ENCODE measurements at places on chromosomes 2 and 18.

GRCh38 chr18:8765783-8766463, 60.6 kb downstream of the MTCL1 start:
- no peak for DNase-seq

GRCh38 chr2:163601377-163601776, 134.4 kb downstream of the FIGN start:
- DNase-seq: no peak

GRCh38 chr2:178845566-178846457, 38.6 kb upstream of the TTN start:
- no peak for DNase-seq

DNA sequence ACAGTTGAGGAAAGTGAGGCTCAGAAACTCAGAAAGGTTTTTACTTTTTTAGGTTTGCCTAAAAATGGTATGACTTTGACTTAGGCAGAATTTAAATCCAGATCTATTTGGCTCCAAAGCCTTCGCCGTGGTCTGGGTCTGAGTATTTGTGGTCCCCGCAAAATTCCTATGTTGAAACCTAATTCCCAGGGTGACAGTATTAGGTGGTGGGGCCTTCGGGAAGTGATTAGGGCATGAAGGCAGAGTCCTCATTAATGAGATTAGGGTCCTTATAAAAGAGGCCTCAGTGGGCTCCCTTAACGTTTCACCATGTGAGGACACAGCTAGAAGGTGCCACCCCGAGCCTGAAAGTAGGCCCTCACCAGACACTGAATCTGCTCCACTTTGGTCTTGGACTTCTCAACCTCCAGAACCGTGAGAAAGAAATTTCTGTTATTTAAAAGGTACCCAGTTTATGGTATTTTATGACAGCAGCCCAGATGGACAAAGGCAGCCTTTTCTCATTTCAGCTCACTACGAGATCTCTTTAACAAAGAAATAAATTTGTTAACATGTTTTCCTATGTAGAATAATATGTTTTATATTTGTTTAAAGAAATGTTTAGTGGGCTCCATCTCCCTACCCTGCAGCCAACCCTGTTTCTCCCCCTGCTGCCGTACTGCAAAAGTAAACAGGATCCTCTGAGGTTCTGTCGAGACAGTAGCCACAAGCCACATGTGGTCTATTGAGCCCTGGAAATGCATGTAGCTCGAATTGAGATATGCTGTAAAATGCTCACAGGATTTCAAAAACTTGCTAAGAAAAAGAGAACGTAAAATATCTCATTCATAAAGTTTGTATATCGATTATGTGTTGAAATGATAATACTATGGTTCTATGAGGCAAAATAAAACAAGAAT, 80.6 kb downstream of the MOGAT1 start:
- DNase-seq: no peak

GRCh38 chr18:3595369-3596273, 145.6 kb downstream of the TGIF1 start:
- DNase-seq: peak; percentile 66

- no peak for DNase-seq
Observed at GRCh38 chr2:205807229-205807628, 124.9 kb downstream of the NRP2 start.

GRCh38 chr2:178265851-178266250, 71.5 kb downstream of the OSBPL6 start:
- no peak for DNase-seq

DNA sequence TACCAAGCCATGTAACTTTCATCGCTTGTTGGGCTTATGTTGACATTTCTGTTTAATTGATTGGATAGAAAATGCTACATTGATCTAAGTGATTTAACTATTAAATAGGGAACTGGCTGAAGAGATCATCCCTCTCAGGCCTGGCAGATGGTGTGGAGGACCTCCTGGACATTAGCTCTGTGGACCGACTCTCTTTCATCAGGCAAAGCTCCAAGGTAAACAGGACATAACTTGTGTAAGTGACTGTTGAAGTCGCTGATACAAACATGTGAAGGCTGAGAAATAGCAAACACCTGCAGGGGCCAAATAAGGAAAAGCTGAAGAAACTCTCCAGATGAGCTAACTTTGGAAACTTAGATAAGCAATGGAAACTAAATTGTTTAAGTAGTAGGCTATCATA, 68.8 kb downstream of the UNC80 start:
- DNase-seq: no peak

DNA sequence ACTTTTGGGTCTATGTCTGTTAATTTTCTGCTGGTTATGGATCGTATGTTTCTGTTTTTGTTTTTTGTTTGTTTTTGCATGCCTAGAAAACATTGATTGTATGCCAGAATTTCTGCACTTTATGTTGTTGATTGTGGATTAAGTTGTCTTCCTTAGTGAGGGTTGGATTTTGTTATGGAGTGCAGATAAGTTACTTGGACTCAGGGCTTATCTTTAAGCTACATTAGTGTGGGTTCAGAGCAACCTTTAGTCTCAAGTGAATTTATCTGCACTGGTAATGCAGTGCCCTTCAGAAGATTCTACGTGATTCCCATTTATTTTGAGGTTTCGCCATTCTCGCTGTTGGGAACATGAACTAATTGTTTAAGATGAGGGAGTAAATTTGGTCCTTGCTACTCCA, 32.9 kb downstream of the UBR3 start:
- no peak for DNase-seq

- peak; percentile 29 for DNase-seq
Observed at GRCh38 chr18:75267643-75268363, 57.2 kb downstream of the TSHZ1 start.

DNA sequence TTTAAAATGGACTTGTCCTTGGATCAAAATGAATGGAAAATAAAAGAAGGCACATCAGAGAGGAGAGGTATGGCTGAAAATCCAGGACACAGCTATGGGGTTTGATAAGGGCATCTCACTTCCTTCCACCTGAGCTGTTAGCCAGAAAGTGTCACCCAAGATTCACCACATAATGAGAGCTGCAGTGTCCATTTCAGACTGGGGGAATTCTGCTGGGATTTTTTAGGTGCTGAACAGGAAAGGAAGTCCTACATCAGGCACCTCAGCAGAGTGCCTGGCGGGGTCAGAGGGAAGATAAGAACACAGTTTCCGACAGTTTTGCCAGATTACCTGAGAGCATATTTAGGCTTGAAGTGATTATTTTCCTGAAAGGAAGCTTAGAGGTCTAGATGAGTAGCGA, 187.6 kb upstream of the HNMT start:
- DNase-seq: no peak

DNA sequence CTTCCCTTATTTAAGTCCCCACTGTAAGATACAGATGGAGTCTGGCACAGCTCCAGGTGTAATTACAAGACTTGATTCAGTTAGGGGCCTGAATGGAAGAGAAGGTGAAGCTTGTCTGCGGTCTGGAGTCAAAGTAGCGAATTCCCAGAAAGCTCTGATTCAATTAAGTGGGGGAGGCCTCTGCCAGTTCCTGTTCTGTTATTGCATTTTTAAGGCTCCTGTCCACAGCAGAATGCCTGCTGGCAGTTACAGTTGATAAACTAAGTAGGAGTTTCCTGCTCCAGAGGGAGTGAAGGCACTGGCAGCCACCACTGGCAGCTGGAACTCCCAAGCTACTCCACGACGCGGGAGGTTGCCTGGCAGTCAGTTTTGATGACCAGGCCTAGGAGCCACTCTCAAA, 181.1 kb downstream of the SOCS6 start:
- no peak for DNase-seq

DNA sequence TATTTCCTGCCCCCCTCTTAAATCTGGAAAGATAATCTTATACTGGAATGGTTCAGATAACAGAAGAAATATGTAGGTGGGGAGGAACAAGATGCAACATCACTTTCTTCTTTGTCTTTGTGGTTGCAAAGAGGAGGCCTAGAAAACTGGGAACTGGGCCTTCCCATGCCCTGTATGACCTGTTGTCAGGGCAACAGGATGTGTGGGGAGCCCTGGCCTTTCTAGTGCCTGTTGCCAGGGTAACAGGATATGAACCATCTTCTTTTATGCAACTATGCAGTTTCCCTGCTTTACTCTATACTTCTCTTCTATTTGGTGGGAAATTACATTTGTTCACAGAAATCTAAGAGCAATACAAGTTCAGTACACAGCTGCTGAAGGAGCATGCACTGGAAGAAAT, 79.8 kb upstream of the PDE1A start:
- DNase-seq: no peak

DNA sequence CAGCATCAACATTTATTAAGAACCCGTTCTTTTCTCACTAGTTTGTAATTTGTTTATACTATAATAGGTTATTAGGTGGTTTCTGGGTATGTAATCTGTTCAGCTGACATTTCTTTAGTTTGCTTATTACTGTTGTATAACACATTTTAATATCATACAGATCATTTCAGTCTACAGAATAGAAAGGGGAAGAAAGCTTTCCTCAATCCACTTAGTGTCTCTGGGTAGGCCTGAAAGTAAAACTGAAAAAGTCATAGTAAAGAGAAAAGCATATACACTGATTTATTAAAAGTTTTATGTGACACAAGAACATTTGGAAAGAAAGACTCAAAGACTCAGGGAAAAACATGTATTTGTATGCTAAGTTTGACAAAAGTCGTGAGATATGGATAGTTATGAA, 16.8 kb upstream of the KCNJ3 start:
- no peak for DNase-seq

GRCh38 chr2:136408795-136409194, 290.8 kb upstream of the CXCR4 start:
- no peak for DNase-seq

- no peak for DNase-seq
Observed at GRCh38 chr2:186991766-186992417, 142.9 kb upstream of the ZSWIM2 start.

GRCh38 chr2:239375278-239376061, 25.4 kb downstream of the HDAC4 start:
- no peak for DNase-seq

DNA sequence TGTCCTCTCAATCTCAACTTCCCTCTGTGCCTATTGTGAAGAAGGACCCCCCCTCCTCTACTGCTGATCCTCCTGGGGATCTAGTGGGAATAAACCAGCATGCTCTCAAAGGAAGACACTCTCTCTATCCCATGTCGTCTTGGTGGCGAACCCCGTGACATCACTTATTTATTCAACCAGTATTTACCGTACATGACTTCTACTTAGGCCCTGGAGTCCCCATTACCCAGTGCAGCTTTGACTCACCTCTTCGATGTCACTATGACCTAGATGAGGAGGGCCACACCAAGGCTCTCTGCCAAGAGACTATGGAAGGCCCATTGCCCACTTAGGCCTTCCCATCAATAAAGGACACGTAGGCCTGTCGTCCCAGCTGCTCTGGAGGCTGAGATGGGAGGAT, 16.7 kb downstream of the ASPRV1 start:
- no peak for DNase-seq

DNA sequence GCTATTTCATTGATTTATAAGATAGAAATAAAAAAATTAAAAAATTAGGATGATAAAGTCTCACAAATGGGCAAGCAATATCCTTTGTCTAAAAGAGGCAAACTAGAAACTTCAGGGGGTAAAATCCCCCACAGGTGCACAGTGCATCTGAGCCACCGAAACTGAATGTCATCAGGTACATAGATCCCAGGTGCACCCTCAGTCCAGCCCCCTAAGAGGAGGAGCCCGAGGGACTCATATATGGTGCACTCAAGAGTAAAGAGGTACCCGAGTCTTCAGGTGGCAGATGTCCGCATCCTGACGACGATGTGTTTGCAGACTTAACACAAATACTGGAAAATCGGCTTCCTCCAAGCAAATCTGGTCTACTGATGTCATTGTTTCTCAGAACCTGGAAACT, 11.3 kb downstream of the QPCT start:
- DNase-seq: no peak

- DNase-seq: no peak
Observed at GRCh38 chr18:8996771-8997432, 105.6 kb upstream of the NDUFV2 start.

- DNase-seq: no peak
Observed at GRCh38 chr2:85539361-85540132, 579 bp downstream of the MAT2A start.

DNA sequence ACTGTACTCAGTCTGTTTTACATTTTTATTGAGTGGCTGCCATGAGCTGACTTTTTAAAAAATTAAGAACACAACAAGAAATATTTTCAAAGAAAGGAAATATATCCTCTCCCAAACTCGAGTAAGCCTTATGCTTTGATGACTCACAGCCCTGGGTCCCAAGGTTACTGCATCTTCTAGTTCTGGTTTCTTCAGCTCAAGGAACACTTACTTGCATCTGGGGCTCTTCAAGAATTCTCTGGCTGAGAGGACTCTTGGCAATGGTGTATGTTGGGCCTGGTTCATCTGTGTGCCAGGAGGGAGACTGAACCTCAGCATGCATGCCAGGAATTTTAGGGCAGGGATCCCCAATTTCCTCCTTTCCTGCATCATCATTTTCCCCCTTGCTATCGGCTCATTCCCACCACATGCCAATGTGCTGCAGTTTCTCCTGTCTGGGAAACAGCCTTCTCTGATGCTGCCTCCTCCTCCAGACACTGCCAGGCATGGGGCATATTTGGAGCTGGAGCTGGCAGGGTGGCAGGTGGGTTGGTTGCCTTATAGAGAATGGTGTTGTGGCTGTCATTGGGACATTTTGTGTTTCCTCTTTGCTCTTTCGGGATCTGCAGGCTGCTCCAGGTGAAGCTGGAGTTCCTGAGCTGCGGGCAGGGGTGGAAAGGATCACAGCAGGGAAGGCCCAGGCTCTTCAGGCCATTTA, 192.2 kb upstream of the HS6ST1 start:
- DNase-seq: no peak

DNA sequence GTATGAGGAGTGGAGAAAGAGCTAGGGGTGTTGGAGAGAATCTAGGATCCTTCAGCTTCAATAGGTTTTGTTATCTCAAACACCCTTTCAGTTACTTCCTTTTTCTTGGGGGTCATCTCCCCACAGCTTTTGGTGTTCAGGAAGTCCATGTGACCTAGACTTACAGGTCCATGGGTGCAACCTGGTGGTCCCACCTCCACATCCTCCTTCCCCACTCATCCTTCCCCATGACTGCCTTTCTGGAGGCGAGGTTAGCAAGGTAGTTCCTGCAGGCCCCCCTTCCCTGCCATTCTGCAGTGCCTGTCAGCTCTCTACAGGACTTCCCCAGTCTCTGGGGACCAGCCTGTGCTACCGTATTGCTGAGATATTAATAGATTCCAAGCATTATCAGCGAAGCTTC, 107.6 kb downstream of the TMEM17 start:
- no peak for DNase-seq

- no peak for DNase-seq
Observed at GRCh38 chr18:24127735-24128134, 11.1 kb upstream of the CABYR start.

GRCh38 chr18:50131591-50131990, 63.4 kb downstream of the MYO5B start:
- no peak for DNase-seq
